Stimulated activated CD8-positive, alpha-beta memory T cell treated with anti-CD3 and anti-CD28 coated beads, Interleukin-2, amount 100 ng/mL, for 1 hour (primary cell): ENCODE measurements at places on chromosomes 2 and 18.

DNA sequence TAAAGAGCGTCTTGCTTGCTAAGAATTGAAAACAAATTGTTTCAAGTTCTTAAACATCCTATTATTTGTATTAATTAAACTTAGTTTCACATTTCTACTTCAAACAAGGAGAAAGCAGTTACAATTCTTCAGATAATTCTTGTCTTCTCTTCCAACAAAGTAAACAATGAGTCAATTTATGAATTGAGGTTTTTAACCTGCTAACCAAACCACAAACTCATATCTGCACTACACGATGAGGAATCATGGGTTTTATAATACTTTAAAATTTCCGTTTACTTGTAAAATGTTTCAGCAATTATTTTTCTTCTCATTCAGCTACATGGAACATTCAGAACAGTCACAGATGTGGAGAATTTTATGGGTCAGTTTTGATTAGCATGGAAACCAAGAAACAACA, 114.2 kb downstream of the SPIRE1 start:
- DNase-seq = no peak

DNA sequence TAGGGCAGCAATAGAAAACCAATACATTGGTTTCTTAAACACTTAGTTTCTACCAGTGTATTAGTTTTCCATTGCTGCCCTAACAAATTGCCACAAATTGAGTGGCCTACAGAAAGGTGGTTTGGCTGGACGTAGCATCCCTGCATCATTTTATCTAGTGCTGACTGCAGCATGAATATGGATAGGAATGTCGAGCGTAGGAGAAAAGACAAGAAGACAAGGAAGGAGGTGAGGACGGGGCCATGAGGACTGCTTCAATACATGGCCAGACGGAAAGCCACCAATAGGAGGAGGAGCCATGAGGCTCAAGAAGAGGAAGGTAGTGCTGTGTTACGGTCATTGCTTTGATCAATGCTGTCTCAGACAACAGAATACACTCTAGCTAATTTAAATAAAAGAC, 154.5 kb upstream of the NDUFV2 start:
- DNase-seq = no peak

DNA sequence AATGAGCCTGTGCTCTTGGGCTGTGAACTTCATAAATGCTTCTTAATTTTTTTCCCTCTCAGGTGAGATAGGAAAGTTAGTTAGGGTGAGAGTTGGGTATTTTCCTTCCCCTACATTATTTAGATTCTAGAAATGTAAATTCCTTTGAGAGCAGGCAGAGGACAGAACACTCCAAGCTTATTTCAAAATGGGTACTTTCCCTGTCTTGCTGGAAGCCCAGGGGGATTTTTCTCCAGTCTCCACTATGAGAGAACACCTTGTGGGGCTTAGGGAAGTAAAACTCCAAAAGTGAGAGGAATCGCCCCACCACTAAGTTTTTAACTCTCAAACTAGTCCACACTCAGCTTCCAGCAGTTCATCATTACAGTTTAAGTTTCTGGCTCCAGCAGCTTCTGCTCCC, 253.2 kb upstream of the CTAGE1 start:
- DNase-seq = no peak

DNA sequence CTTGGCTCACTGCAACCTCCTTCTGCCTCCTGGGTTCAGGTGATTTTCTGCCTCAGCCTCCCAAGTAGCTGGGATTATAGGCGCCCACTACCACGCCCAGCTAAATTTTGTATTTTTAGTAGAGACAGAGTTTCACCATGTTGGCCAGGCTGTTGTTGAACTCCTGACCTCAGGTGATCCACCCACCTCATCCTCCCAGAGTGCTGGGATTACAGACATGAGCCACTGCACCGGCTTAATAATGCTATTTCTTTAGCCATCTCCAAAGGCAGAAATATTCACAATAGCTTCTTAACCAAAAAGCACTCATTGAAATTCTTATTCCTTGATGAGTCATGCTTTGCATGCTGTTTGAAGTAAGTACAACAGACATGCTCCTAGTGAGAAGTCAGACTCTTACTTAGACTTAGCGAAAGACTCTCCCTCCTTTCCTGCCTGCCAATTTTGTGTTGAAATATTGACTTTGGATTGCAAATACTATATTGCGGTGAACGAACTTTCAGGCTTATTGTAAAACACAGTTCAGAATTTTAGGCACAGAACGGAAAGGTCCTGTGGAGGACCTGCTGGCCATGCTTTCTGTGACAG, 4.4 kb downstream of the ACTR3 start:
- DNase-seq = no peak
